ENCODE measurements at places on chromosomes 1 and 21.

DNA sequence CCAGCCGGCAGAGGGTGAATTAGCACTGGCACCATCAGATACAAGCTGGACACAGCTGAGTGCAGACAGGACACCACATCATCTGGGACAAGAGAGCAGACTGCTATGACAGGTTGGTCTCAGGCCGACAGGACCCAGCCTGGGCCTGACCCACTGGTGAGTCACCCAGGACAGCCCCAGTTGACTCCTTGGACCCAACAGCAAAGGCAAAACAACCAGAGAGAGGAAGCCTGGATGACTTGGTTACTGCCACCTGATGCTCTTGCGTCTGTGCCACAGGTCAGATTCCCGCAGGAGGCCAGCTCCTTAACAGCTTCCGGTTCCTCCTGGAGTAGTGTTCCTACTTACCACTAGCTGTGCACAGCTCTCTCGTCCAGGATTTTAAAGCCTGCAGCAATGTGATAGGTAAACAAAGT, 18.5 kb downstream of the CCN1 start:
- H3K27me3 ChIP-seq = no peaks in the 10 kb centered on the region
- no peak overlapping the region for H3K27ac ChIP-seq
- no peaks in the 10 kb centered on the region for H3K4me1 ChIP-seq
- no peak for DNase-seq
- H3K36me3 ChIP-seq = no peaks in the 10 kb centered on the region
- H3K4me3 ChIP-seq = no peak overlapping the region

DNA sequence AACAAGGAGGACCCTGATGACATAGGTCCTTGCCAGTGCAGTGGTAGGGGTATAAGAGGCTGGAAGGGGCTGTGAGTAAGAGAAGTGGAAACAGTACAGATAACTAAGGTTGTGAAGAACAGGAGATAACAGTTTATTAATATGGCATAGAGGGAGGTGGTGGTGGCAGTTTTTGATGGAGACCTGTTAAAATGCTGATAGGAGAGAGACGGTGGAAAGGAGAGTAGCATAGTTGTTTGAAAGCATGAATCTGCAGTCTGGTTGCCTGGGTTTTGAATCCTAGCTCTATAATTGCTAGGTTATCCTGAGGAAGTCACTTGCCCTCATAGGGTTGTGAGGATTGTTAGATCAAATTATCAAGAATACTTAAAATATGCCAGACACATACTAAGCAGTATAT, 19.4 kb downstream of the LRRC41 start:
- DNase-seq = no peak
- peaks cover 6% of the 10 kb centered on the region for H3K4me1 ChIP-seq
- H3K27ac ChIP-seq = no peak overlapping the region
- no peaks in the 10 kb centered on the region for H3K27me3 ChIP-seq

GRCh38 chr1:79235301-79236002, 228.9 kb upstream of the ADGRL4 start:
- DNase-seq = no peak
- H3K4me1 ChIP-seq = no peaks in the 10 kb centered on the region
- no peak overlapping the region for H3K4me3 ChIP-seq
- no peaks in the 10 kb centered on the region for H3K36me3 ChIP-seq

DNA sequence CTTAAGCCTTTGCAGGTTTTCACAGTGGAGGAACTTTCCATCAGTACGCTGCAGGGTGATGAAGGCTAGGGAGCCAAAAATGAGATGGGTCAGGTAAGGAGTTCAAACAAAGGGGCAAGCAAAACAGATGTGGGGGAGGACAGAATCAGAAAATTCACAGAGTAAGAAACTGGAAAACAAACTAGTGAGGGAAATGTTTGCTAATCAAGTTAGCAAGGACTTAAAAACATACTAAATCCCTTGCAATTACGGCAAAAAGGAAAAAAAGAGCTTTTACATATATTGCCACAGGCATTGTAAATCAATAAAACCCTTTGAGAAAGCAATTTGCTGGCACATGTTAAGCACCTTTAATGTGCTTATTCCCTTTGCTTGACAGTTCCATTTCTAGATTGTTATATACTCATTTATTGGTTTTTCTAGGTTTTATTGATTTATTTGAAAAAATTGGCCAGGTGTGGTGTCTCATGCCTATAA, 45.8 kb upstream of the SERBP1 start:
- no peak overlapping the region for H3K27ac ChIP-seq
- H3K4me1 ChIP-seq = no peaks in the 10 kb centered on the region
- no peak for DNase-seq

DNA sequence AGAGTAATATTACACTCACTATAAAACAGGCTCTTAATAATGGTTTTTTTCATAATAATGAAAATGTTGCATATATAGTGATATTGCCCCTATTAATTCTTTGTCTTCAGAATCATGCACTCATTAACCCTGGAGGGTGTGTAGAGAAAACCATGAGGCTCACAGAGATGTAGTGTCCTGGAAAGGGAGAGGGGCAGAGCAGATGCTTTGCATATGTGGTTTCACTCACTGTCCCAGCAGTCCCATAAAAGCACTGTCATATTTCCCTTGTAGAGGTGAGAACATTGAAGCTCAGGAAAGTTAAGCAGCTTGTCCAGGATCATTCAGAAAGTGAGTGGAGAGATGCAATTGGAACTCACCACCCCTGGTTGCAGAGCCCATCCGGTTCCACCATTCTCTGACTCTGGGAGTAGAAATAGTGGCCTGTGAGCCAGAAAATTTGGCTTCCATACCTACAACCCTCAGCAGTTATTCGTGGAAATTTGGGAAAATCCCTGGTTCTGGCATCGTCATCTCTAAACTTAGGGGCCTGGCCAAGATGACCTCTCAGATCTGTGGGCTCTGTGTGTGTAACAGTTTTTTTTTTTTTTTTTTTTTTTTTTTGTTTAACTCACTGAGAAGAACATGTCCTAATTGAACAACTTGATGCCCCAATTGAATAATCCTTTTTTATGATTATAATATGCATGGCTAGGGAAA, 86.4 kb downstream of the RGL1 start:
- H3K27ac ChIP-seq = peak overlapping the region; percentile 67
- H3K4me1 ChIP-seq = peaks cover 44% of the 10 kb centered on the region
- DNase-seq = no peak
- peaks cover 21% of the 10 kb centered on the region for H3K36me3 ChIP-seq
- H3K27me3 ChIP-seq = no peaks in the 10 kb centered on the region

- peak within 1 kb of the TSS; percentile 39 for H3K4me3 ChIP-seq
- H3K4me1 ChIP-seq = no peaks in the 10 kb centered on the region
- H3K27ac ChIP-seq = no peak within 1 kb of the TSS
- DNase-seq = peak; percentile 84
- no peaks in the 10 kb centered on the region for H3K36me3 ChIP-seq
Observed at GRCh38 chr1:51990478-51990965, at the start of gene RAB3B. TSS of gene RAB3B (minus strand) at chr1:51990700. CDS start at chr1:51977117, 13,583 bp downstream.

- H3K27ac ChIP-seq = no peak overlapping the region
- DNase-seq = no peak
- H3K4me1 ChIP-seq = no peaks in the 10 kb centered on the region
- H3K36me3 ChIP-seq = no peaks in the 10 kb centered on the region
- H3K27me3 ChIP-seq = no peaks in the 10 kb centered on the region
Observed at GRCh38 chr1:49552101-49552500, 471.7 kb downstream of the AGBL4 start.

DNA sequence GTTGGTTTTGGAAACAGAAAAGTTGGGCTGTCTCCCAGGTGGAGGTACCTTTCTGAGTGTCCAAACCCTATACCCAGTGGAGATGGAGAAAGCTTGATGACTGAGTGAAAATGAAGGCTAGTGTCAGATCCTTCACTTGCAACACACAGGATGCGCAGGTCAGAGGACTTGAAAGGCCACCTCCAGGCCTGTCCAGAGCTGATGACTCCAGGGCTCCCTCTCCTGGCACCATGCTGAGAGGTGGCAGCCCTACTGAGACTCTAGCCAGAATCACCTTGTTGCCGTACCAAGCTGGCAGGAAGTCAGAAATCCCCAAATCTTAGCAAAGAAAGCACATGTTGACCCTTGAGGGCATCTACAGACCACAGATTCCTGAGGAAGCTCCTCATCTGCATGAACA, 16.4 kb downstream of the KNCN start:
- H3K27me3 ChIP-seq = peaks cover 27% of the 10 kb centered on the region
- no peaks in the 10 kb centered on the region for H3K36me3 ChIP-seq
- DNase-seq = no peak
- no peak overlapping the region for H3K27ac ChIP-seq
- H3K4me1 ChIP-seq = no peaks in the 10 kb centered on the region

DNA sequence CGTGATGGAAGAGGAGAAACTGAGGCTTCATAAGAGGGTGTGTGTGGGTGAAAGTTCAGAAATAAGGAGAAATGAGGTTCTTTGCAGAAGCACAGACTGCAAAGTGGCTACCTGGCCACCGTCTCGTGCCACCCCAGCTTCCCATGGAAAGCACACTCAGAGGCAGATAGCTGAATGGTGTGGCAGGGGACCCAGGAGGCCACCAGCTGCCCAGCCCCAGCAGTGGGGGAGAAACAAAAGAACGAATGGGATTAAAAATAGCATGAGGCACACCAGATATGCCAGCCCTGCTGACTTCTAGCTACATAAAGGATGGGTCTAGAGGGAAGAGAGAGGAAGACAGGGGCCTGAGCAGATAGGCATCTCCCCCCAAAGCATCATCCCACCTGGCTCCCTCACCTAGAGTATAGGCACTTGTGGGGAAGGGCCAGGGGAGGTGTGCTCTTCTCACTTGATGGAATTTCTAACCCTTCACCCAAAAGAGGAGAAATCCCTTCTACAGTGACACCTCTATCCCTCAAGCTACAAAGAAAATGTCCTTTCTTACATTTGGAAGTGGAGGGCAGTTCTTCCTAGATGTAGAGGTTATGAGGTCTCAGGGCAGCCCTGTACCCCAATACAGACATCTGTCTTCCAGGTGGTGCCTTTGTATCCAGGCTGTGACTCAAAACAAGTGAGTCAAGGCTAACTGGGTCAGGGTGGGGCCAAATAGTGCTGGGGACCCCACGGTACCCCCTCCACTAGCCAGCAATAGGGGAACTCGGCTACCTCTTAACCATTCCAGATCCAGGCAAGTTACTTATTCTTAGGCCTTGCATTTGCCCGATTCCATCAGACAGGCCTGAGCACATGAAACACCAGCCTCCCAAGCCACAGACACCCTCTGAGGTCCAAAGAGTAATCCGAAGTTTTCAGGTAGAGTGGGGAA, 3.5 kb downstream of the HDGF start:
- no peak for DNase-seq
- H3K4me3 ChIP-seq = peak overlapping the region; percentile 96
- peaks cover 14% of the 10 kb centered on the region for H3K36me3 ChIP-seq
- H3K27me3 ChIP-seq = no peaks in the 10 kb centered on the region

DNA sequence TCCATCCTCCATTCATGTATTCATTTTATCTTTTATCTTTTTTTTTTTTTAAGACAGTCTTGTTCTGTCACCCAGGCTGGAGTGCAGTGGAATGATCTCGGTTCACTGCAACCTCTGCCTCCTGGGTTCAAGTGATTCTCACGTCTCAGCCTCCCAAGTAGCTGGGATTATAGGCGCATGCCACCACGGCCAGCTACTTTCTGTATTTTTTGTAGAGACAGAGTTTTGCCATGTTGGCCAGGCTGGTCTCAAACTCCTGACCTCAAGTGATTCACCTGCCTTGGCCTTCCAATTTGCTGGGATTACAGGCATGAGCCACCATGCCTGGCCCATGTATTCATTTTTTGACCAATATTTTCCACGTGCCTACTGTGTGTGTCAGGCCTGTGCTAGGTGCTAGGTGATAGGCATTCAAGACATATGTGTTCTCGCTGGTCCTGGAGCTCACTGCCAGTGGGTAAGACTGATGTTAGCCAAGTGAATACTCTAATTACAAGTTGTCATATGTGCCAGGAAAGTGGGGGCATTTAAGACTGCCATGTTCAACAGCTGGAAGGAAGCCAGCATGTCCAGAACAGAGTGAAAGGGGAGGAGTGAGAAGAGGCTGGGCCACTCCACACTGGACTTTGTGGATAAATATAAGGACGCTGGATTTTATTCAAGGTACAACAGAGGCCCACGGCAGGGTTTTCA, 5.3 kb upstream of the CELSR2 start:
- peaks cover 16% of the 10 kb centered on the region for H3K4me1 ChIP-seq
- peaks cover 2% of the 10 kb centered on the region for H3K36me3 ChIP-seq
- no peaks in the 10 kb centered on the region for H3K27me3 ChIP-seq
- no peak overlapping the region for H3K4me3 ChIP-seq
- H3K27ac ChIP-seq = no peak overlapping the region
- peak; percentile 8 for DNase-seq

- no peaks in the 10 kb centered on the region for H3K36me3 ChIP-seq
- H3K27me3 ChIP-seq = no peaks in the 10 kb centered on the region
- no peak overlapping the region for H3K4me3 ChIP-seq
- H3K27ac ChIP-seq = peak overlapping the region; percentile 71
- peaks cover 53% of the 10 kb centered on the region for H3K4me1 ChIP-seq
- DNase-seq = peak; percentile 92
Observed at GRCh38 chr1:32992489-32993323, 28.1 kb upstream of the RNF19B start.

DNA sequence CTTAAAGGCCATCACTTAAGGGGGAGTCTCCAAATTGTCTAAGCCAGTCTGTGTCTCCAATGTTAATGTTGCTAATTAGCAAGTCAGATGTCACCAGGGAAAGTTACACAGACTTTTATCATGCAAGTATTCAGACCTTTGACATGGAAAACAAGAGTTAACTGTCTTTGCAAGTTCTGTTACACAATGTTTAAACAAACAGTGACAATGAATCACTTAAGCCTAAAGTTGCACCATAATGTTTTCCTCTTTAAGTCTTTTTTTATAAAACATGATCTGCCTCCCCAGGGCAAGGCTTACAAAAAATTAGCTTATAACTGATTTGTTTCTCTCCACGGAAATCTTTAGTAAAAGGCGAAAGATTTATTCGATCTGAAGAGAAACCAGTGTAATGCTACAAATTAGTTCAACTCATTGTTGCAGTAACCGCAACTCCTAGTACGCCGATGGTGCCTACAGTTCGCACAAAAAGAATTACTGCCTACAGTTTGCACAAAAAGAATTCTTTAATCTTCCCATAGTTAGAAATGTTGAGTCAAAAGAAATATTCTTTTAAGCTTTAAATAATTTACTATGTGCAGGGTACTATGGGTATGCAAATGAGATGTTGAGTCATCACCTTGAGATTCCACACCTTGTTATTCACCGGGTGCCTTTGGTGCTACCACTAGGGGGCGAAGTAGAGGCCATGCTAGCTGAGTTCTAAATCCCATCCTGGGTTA, 45.3 kb downstream of the HHAT start:
- H3K27ac ChIP-seq = peak overlapping the region; percentile 71
- H3K4me3 ChIP-seq = no peak overlapping the region
- peaks cover 7% of the 10 kb centered on the region for H3K4me1 ChIP-seq
- H3K27me3 ChIP-seq = no peaks in the 10 kb centered on the region
- no peaks in the 10 kb centered on the region for H3K36me3 ChIP-seq

- H3K27ac ChIP-seq = no peak overlapping the region
- H3K4me3 ChIP-seq = no peak overlapping the region
- no peaks in the 10 kb centered on the region for H3K27me3 ChIP-seq
- no peaks in the 10 kb centered on the region for H3K4me1 ChIP-seq
Observed at GRCh38 chr1:76830373-76830772, 36.9 kb upstream of the ST6GALNAC5 start.

GRCh38 chr1:68493193-68493592, 3.7 kb downstream of the DEPDC1 start:
- no peaks in the 10 kb centered on the region for H3K27me3 ChIP-seq
- no peak overlapping the region for H3K4me3 ChIP-seq
- H3K4me1 ChIP-seq = peaks cover 13% of the 10 kb centered on the region
- H3K36me3 ChIP-seq = no peaks in the 10 kb centered on the region

All from upper lobe of right lung (tissue), 1 donor.